ENCODE measurements at places on chromosomes 11 and 22. TPM values are rescaled to one million over a fixed set of nuclear protein-coding genes. Genes with fewer than 3 reads are reported as not detected.

- no peak for DNase-seq
- H3K27me3 ChIP-seq, result no peaks in the 10 kb centered on the region
- H3K27ac ChIP-seq, result no peak overlapping the region
- no peaks in the 10 kb centered on the region for H3K4me1 ChIP-seq
- no peaks in the 10 kb centered on the region for H3K36me3 ChIP-seq
Measured at GRCh38 chr11:486189-486588, 20.9 kb downstream of the RNH1 start.

DNA sequence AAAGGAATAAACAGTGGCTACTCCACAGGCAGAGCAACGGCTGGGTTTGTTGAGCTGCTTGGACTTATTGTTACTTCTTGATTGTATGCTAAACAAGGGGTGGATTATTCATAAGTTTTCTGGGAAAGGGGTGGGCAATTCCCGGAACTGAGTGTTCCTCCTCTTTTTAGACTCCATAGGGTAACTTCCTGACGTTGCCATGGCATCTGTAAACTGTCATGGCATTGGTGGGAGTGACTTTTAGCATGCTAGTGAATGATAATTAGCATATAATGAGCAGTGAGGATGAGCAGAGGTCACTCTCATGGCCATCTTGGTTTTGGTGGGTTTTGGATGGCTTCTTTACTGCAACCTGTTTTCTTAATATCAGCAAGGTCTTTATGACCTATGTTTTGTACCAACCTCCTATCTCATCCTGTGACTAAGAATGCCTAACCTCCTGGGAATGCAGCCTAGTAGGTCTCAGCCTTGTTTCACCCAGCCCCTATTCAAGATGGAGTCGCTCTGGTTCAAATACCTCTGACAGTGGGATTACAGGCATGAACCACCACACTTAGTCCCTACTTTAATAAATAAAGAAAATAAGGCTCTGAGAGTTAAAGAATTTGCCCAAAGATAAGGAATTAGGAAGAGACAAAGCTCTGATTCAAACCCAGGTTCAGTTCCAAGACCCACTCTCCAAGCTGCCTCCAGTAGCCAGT, 65.6 kb upstream of the CLMP start:
- no peak overlapping the region for H3K27ac ChIP-seq
- no peaks in the 10 kb centered on the region for H3K36me3 ChIP-seq
- H3K27me3 ChIP-seq, result peaks cover 13% of the 10 kb centered on the region
- no peak for DNase-seq
- H3K4me1 ChIP-seq, result no peaks in the 10 kb centered on the region

DNA sequence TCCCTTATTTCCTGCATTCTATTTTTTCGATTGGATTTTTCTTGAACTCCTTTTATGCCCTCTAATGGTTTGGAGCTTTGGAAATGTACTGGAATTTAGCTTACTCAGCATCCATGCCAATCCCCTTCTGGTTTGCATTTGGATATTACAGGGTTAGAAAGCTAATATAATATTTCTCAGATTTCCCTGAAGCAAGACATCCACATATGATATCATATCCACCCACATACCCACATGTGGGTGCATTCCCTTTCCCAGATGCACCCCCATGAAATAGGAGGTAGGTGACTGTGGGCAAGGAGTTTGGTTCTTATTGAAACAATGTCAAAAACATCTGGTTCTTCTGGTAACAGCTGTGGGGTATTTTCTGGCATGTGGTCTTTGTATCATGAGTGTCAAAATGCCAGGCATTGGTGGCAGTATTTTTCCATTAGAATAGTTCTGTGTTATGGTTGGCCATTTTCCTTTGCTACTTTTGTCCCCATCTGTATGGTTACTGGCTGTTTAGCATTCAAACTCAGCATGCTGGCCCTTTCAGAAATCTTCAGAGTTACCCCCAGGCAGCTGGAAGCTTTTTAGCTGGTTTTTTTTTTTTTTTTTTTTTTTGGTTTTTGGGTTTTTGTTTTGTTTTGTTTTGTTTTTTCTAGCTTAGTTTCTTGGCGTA, 32.7 kb upstream of the DDX10 start:
- peaks cover 2% of the 10 kb centered on the region for H3K4me1 ChIP-seq
- DNase-seq, result no peak
- no peak overlapping the region for H3K27ac ChIP-seq
- no peaks in the 10 kb centered on the region for H3K36me3 ChIP-seq
- no peak overlapping the region for H3K4me3 ChIP-seq
- H3K27me3 ChIP-seq, result peaks cover 7% of the 10 kb centered on the region

DNA sequence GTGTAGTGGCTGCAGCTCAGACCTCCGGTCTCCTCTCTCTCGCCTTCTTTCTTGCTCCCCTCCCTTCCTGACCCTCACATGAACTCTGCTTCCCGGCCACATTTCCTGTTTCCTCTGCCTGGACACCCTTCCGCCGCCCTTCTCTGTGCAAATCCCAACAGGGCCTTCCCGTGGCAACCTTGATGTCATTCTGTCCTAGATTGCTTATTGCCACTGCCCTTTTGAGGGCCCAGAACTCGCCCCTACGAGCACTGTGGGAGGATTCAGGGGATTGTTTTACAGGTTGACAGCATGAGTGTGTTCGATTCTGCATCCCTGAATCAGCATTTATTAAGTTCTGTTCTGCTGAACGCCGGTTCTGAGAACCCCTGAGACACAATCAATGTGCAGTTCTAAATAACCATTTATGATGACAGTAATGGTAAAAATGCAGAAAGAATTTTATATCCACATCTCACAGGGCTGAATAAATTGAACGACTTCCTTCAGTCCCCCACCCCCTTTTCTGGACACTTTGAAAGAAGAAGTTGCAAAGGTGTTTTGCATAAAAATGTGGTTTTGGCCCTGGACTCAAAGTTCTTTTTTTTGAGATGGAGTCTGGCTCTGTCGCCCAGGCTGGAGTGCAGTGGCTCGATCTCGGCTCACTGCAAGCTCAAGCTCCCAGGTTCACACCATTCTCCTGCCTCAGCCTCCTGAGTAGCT, 6.4 kb downstream of the BATF2 start:
- H3K4me3 ChIP-seq, result no peak overlapping the region
- no peaks in the 10 kb centered on the region for H3K27me3 ChIP-seq
- H3K36me3 ChIP-seq, result no peaks in the 10 kb centered on the region
- H3K4me1 ChIP-seq, result peaks cover 13% of the 10 kb centered on the region
- no peak for DNase-seq

- H3K4me1 ChIP-seq, result no peaks in the 10 kb centered on the region
- no peaks in the 10 kb centered on the region for H3K36me3 ChIP-seq
- no peak overlapping the region for H3K4me3 ChIP-seq
- H3K27me3 ChIP-seq, result no peaks in the 10 kb centered on the region
- no peak for DNase-seq
Measured at GRCh38 chr11:39571081-39571480, 1888.4 kb downstream of the LRRC4C start.

DNA sequence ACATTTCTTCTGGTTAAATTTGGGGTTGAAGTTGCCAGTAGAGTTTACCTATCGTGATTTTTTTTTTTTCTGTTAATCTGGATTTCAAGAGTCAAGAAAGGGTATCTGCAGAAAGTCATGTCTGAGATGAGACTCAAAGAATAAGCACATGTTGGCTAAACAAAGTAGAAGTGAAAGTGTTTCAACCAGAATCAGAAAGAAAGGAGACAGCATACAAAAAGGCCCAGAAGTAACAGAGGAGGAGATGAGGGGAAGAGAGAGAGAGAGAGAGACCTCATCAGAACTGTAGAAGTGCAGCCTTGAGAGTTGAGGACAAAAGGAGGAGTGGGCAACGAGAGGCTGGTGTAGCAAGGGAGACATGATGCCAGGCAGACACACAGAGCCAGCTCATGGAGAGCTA, 54.9 kb downstream of the SVIP start:
- H3K36me3 ChIP-seq, result no peaks in the 10 kb centered on the region
- no peak overlapping the region for H3K27ac ChIP-seq
- no peak for DNase-seq
- H3K27me3 ChIP-seq, result peaks cover 7% of the 10 kb centered on the region
- no peaks in the 10 kb centered on the region for H3K4me1 ChIP-seq

DNA sequence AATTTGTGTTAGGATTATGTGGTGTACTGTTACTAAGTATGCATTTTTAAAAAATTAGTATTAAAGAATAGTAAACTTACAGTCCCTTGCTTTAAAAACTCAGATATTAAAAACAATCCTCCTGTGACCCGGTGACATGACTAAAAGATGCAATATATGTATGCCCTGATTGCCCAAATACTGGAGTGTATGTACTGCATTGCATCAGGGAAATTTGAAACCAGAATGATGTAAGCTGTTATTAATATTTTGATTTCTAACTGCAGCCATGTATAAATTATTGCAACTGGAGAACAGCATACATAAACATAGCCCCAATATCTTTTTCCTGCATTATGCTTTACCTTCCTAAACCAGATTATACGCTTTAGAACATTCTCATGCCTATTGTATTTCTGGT, 3.7 kb upstream of the HSPA8 start:
- peak overlapping the region; percentile 53 for H3K27ac ChIP-seq
- H3K4me3 ChIP-seq, result peak overlapping the region; percentile 11
- no peaks in the 10 kb centered on the region for H3K27me3 ChIP-seq
- peaks cover 24% of the 10 kb centered on the region for H3K36me3 ChIP-seq
- no peak for DNase-seq

DNA sequence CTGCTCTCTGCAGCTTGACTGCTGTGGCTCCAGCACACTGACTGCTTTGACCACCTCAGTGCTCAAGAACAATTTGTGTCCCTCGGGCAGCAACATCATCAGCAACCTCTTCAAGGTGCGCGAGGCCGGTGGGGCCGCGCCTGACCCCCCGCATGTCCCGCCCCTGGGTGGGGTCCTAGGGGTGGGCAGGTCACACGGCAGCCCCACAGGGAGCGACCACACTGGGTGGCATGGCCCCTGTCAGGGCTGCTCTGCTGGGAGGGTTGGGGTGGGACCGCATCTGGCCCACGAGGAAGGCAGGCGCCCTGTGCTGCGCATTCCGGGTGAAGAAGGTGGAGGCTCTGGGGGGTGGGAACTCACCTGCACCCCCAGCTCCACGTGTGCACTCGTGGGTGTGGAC, 4.7 kb upstream of the TSSC4 start:
- DNase-seq, result no peak
- no peak overlapping the region for H3K4me3 ChIP-seq
- H3K27ac ChIP-seq, result no peak overlapping the region
- H3K36me3 ChIP-seq, result peaks cover 2% of the 10 kb centered on the region

DNA sequence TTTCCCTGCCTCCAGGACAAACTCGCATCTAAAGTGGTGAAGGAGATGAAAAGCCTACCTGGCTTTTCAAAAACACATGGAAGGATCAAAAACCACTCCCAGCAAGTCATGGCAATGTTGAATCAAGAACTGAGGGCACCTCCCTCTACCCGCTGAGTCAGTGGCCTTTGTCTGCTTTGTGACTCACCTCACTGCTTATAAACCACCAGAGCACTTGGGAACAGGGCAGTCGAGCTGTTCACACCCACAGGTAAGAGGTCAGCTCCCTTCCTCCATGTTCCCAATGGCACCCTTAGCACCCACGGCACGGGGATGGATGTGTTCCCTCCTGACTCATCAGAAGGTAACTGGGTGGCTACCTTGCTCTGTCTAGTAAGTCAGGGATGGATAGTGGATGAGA, 21.7 kb downstream of the TENM4 start:
- H3K27ac ChIP-seq, result no peak overlapping the region
- DNase-seq, result no peak
- H3K36me3 ChIP-seq, result no peaks in the 10 kb centered on the region
- no peak overlapping the region for H3K4me3 ChIP-seq
- H3K4me1 ChIP-seq, result no peaks in the 10 kb centered on the region

DNA sequence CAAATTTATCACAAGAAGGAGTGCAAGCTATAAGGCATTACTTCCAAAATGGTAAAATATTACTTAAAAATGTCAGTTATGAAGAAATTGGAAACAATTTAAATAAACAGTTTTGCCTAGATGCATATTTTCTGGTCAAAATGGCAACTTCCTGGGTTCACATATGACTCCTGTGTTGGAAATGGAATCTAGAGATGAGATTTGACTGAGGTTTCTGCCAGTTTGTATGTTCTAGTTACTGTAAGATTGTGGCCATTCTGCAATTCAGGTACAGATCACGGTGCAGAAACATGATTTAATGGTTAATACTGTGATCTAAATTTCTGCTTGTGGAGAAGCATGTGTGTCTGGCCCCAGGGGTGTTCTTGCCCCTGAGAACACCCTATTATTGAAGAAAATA, 3.4 kb upstream of the OR4C6 start:
- H3K4me3 ChIP-seq, result no peak overlapping the region
- H3K4me1 ChIP-seq, result no peaks in the 10 kb centered on the region
- no peak for DNase-seq
- H3K27ac ChIP-seq, result no peak overlapping the region

DNA sequence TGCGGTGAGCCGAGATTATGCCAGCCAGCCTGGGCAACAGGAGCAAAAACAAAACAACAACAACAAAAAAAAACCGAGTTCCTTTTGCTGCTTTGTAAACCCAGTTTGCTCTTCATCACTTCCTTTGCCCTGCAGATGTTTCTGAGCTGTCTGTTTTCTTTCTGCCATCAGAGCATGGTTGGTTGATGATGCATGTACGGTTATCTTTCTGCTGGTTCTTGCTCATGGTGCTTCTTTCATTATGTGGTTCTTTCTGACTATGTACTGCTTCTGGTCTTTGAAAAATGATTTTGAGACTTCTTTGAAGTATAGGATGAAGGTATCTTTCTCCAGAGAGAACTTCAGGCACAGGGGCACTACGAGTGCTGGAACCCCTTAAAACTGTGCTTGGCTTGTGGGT, 13.2 kb downstream of the TANGO2 start:
- peaks cover 13% of the 10 kb centered on the region for H3K36me3 ChIP-seq
- no peaks in the 10 kb centered on the region for H3K27me3 ChIP-seq
- H3K27ac ChIP-seq, result no peak overlapping the region
- DNase-seq, result no peak

DNA sequence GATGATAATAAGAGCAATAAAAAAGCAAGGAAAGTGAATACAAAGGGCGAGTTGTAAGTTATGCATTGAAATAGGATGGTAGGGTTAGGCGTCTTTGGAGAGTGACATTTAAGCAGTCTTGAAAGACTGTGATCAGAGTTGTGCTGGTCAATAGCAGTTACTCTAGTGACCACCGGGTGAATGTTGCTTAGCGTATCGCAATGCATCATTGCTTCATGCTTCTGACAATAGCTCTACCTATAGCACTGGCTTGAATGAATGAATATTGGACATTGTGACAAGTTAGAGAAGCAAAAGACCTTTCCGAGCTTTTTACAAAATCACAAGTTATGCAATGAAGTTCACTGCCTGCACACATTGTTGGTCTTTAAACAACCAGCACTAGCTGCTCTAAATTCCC, 7.7 kb upstream of the OR8B12 start:
- no peaks in the 10 kb centered on the region for H3K36me3 ChIP-seq
- no peaks in the 10 kb centered on the region for H3K4me1 ChIP-seq
- no peak for DNase-seq
- H3K27me3 ChIP-seq, result no peaks in the 10 kb centered on the region
- no peak overlapping the region for H3K27ac ChIP-seq

GRCh38 chr11:7489376-7489775, 4.1 kb downstream of the OLFML1 start:
- DNase-seq, result no peak
- no peaks in the 10 kb centered on the region for H3K36me3 ChIP-seq
- H3K27me3 ChIP-seq, result peaks cover 2% of the 10 kb centered on the region

GRCh38 chr22:37764622-37765021, 43.1 kb upstream of the GCAT start:
- DNase-seq, result no peak
- no peak overlapping the region for H3K4me3 ChIP-seq
- H3K36me3 ChIP-seq, result peaks cover 4% of the 10 kb centered on the region
- H3K27me3 ChIP-seq, result no peaks in the 10 kb centered on the region
- H3K4me1 ChIP-seq, result no peaks in the 10 kb centered on the region

ACCSL gene
- total RNA-seq, result not detected

ZP1 gene
- total RNA-seq, result not detected

PKNOX2 gene
- total RNA-seq, result not detected

PHOX2A gene
- total RNA-seq, result not detected
